Esophagus squamous epithelium (tissue), 5 donors: ENCODE measurements at places on chromosomes 5 and 9. TPM values are rescaled to one million over a fixed set of nuclear protein-coding genes. Genes with fewer than 3 reads are reported as not detected.
A peak's percentile ranks its signal among the peaks of the same experiment; 100 is the strongest.

DNA sequence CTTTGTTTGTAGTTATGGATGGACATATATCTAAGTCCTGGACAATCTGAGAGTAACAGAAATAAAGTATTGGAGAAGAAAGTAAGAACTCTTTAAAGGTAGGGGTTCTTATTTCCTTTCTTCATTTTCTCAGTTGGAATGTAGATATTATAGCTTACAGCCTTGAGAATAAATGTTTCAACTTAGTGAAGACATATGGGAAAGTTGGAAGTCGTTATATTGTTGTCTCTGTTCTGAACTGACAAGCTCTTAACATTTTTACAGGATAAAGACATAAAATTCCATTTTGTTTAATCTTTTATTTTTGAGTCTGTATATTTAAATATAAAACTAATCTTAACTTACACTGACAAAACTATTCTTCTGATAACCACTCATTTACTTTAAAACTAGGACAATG, 2187.5 kb upstream of the ACO1 start:
- no peak for DNase-seq
- no peaks in the 10 kb centered on the region for H3K27me3 ChIP-seq
- H3K4me1 ChIP-seq = no peaks in the 10 kb centered on the region
- H3K36me3 ChIP-seq = no peaks in the 10 kb centered on the region
- no peak overlapping the region for H3K4me3 ChIP-seq
- no peak overlapping the region for H3K27ac ChIP-seq

DNA sequence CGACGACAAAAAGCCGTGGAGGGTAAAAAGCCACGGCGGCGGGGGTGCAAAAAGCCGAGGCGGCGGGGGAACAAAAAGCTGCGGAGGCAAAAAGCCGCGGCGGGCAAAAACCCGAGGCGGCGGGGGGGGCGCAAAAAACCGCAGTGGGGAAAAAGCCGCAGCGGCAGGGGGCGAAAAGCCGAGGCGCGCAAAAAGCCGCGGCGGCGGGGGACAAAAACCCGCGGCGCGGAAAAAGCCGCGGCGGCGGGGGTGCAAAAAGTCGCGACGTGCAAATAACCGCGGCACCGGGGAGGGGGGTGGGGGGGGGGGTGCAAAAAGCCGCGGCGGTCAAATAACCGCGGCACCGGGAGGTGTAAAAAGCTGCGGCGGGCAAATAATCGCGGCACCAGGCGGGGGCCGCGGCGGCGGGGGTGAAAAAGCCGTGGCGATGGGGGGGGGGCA, 511.5 kb downstream of the FOXD4L5 start:
- H3K4me3 ChIP-seq = peak overlapping the region; percentile 36
- peaks cover 31% of the 10 kb centered on the region for H3K27me3 ChIP-seq
- no peak for DNase-seq
- H3K27ac ChIP-seq = no peak overlapping the region

- H3K36me3 ChIP-seq = no peaks in the 10 kb centered on the region
- no peak overlapping the region for H3K27ac ChIP-seq
- H3K27me3 ChIP-seq = no peaks in the 10 kb centered on the region
- no peak for DNase-seq
These were observed 451.8 kb upstream of the FTMT start for GRCh38 chr5:121399879-121400278.

- DNase-seq = no peak
- H3K27ac ChIP-seq = peak within 1 kb of the TSS; percentile 83
- peaks cover 21% of the 10 kb centered on the region for H3K4me1 ChIP-seq
These were observed at the start of gene GALNT12 for GRCh38 chr9:98807070-98807813. Gene GALNT12, plus strand, starts transcription at chr9:98807670. Its CDS starts 29 bp downstream, at chr9:98807699.

- no peak overlapping the region for H3K4me3 ChIP-seq
- H3K27ac ChIP-seq = no peak overlapping the region
- no peaks in the 10 kb centered on the region for H3K36me3 ChIP-seq
- no peaks in the 10 kb centered on the region for H3K27me3 ChIP-seq
These were observed 579.7 kb downstream of the CCDC171 start for GRCh38 chr9:16132513-16132912.

DNA sequence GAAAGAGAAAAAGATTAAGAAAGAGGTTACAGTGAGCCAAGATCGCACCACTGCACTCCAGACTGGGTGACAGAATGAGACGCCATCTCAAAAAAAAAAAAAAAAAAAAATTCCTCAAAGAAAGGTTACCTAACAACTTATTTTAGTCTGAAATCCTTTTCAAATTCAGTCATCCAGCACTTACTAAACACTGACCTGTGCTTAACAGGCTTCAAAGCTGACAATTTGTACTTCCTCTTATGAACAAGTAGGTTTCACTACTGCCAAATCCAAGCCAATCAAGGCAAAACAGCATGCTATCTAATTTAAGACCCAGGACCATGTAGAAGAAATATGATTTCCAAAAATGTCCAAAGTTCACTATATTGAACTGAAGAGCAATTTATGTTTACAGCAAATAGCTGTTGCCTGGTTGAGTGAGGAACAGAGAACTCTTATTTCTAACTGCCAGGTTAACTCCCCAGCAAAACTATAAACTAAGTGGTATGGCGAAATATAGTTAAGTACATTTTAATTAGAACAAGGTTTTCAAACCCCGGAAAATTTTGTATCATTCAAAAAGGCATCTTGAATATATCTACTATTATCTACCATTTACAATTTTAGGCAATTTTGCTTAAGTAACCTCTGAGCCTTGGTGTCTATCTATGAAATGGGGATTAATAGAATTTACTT, 13.4 kb downstream of the PWWP2A start:
- H3K4me3 ChIP-seq = no peak overlapping the region
- no peaks in the 10 kb centered on the region for H3K36me3 ChIP-seq
- no peak for DNase-seq

- H3K27me3 ChIP-seq = no peaks in the 10 kb centered on the region
- H3K27ac ChIP-seq = no peak overlapping the region
- H3K4me1 ChIP-seq = peaks cover 6% of the 10 kb centered on the region
- no peaks in the 10 kb centered on the region for H3K36me3 ChIP-seq
- no peak overlapping the region for H3K4me3 ChIP-seq
These were observed 34.9 kb upstream of the BASP1 start for GRCh38 chr5:17182494-17182893.

The TAS2R1 gene
- not detected for total RNA-seq
